ENCODE measurements at places on chromosomes 11 and 22.

GRCh38 chr22:37147186-37147990 is 2.3 kb downstream of the IL2RB start:
- no peak for DNase-seq

- DNase-seq: no peak
Measured at GRCh38 chr11:119323532-119324033, 6.7 kb upstream of the MCAM start.

- DNase-seq: no peak
Measured at GRCh38 chr11:107702723-107703122, 9.1 kb downstream of the SLN start.

GRCh38 chr22:18119409-18120110 is 9.0 kb downstream of the TUBA8 start:
- DNase-seq: no peak

- no peak for DNase-seq
Measured at GRCh38 chr11:64219354-64219684, 6.7 kb downstream of the TRPT1 start.

DNA sequence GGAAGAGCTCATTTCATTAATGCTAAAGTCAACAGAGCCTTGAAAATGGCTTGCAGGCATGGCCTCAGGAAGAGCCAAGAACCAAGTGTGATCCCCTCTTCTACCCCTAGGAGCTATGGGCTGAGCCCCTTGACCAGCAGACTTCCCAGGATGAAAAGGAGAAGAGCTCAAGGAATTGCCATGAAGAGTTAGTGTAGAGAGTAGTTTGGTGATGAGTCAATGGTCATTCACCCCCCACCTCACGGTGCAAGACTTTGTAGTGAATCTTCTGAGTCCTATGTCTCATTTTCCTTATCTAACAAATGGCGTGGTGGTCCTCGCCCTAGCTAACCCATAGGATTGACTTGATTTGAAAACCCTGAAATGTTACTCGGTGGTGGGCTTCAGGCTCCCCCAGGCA is 422.4 kb upstream of the CADM1 start:
- no peak for DNase-seq

- no peak for DNase-seq
Measured at GRCh38 chr11:69470301-69470700, 11.2 kb upstream of the LINC01488 start.

- no peak for DNase-seq
Measured at GRCh38 chr11:28491431-28491830, 383.2 kb downstream of the METTL15 start.

- DNase-seq: no peak
Measured at GRCh38 chr11:71305451-71306125, 53.2 kb upstream of the SHANK2 start.

GRCh38 chr22:37502342-37503182 is 16.4 kb upstream of the MFNG start:
- no peak for DNase-seq

- DNase-seq: peak; percentile 45
Measured at GRCh38 chr22:46942799-46943785, 180.6 kb downstream of the TBC1D22A start.

Data from skeletal muscle cell (primary cell).